ENCODE measurements at places on chromosomes 7 and 10.

- DNase-seq = no peak
These were observed 234.6 kb downstream of the ZMYND11 start for GRCh38 chr10:369684-370448.

DNA sequence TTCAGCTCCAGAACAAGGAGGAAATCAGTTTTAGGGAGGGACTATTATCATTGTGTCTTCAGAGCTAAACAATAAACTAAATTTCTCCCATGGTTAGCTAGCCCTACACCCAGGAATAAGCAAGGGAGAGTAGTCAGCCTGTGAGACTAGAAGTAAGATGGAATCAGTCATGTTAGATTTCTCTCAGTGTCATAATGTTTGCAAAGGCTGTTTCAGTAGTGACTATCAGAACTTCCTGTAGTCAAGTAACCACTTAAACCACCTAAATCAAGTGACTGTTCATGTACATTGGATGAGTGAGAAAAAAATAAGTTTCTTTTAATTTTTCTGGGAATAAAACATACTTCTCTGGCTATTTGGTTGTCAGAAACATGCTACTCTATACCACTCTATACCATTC lies 121.6 kb downstream of the KCND2 start:
- no peak for DNase-seq

DNA sequence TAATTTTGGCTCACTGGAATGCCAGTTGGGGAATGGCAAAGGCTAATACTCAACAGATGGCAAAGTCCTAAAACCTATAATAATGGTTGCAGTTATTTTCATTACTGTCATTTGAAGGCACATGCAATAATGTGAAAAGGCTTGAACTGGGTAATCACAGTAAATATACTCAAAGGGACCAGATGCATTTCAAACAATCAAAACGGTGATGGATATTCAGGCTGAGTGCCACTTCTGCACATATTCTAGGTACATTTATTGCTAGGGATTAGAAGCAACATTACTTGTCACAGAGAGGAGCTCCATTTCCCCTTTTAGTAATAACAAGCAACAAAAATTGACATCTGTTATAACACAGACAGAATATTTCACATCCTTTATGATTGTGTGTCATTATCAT lies 171.8 kb downstream of the NXPH1 start:
- DNase-seq = no peak

GRCh38 chr7:125436220-125436619 lies 506.6 kb upstream of the POT1 start:
- DNase-seq = no peak

- DNase-seq = no peak
These were observed 64.6 kb downstream of the MKI67 start for GRCh38 chr10:128061306-128062300.

All from activated CD4-positive, alpha-beta T cell treated with anti-CD3 and anti-CD28 coated beads, Interleukin-2, amount 10 ng/mL, durations not matched to agents 24 days and 14 days (primary cell).